Stimulated activated CD8-positive, alpha-beta memory T cell treated with anti-CD3 and anti-CD28 coated beads, Interleukin-7, amount 100 ng/mL, for 4 hours (primary cell): ENCODE measurements at places on chromosomes 2 and 18.

- no peak for DNase-seq
Measured at GRCh38 chr18:49869354-49869753, 56.0 kb upstream of the ACAA2 start.

DNA sequence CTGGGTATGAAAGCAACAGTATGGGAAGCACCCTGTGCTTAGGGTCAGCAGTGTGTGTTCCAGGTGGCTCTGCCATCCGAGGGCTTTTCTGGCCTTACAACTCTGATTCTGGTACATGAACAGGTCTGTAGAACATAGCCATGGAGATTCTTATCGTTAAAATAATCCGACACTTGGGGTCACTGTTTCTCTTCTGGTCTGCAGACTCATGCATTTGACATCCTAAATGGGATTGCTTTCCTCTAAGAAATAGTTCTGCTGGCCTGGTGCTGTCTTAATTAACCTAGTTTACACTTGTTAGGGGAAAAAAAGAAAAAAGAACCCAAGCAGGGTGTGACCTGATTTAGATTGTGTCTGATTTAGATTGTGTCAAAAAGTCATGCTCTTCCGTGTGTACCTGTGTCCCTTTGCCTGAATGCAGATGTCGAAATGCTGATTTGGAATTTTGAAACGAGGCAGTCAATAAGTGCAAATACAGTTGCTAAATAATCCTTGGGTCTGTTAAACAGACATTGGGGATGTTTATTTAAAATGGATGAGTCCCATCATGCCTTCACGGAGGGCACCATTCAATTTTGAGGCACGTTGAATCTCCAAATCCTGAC lies 59.6 kb downstream of the TRPM8 start:
- DNase-seq, result no peak

DNA sequence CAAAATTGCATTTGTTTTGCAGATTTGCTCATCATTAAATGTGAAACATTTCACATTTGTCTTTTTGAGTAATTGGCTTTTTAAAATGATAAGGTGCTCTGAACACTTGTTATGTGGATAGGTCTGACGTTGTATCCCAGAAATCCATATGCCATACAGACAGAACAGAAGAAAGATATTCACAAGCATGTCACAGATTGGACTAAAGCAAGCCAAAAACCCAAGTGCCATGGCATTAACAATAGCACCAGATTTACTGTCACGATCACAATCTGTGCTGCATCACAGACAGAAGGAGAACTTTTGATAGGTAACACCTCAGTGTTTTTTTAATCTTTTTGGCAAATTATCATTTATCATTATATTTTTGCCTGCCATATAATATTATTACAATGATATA lies 272.6 kb downstream of the ARHGAP15 start:
- no peak for DNase-seq

GRCh38 chr2:134917888-134918525 lies 615 bp upstream of the CCNT2 start:
- peak; percentile 81 for DNase-seq

DNA sequence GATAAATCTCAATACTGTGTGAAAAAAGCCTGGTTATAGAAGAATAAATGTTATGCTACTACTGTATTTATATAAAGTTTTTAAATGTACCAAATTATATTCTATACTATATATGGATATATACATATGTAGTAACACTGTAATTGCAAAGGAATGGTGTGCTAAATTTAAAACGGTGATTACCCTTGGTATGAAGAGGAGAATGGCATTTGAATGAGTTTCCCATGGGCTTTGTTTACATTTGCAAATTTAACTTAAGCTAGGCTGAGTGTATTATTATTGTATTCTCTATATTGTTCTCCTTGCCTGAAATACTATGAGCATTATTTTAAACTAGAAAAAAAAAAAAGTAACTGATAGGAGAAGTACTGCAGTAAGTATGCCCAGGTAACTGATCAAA lies 4.7 kb upstream of the SP3 start:
- DNase-seq, result no peak

DNA sequence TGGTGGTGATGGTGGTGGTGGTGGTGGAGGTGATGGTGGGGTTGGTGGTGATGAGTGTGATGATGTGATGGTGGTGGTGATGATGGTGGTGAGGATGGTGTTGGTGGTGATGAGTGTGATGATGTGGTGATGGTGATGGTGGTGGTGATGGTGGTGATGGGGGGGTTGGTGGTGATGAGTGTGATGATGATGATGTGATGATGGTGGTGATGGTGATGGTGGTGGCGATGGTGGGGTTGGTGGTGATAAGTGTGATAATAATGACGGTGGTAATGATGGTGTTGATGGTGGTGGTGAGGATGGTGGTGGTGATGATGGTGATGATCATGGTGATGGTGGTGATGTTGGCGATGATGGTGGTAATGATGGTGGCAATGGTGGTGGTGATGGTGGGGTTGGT lies 67.7 kb downstream of the RRM2 start:
- no peak for DNase-seq

DNA sequence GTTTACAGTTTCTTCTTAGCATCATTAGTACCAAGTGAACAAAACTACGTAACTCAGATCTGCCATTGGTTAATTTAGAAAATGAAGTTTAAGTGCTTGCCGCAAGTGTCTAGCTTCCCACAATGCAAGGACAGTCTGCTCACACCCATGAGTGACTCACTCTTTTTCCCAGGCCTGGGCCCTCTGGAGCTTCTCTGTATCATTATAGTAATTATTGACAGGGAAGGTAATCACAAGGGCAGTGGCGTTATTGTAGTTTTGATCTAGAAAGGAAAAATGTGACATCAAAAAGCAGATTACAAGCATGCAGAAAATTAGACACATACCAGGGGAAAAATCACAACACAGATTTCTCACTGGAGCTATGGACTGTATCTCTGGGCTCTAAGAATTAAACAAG lies 38.5 kb downstream of the NPC1 start:
- DNase-seq, result no peak

- no peak for DNase-seq
Measured at GRCh38 chr2:239797316-239797715, 227.8 kb downstream of the NDUFA10 start.

DNA sequence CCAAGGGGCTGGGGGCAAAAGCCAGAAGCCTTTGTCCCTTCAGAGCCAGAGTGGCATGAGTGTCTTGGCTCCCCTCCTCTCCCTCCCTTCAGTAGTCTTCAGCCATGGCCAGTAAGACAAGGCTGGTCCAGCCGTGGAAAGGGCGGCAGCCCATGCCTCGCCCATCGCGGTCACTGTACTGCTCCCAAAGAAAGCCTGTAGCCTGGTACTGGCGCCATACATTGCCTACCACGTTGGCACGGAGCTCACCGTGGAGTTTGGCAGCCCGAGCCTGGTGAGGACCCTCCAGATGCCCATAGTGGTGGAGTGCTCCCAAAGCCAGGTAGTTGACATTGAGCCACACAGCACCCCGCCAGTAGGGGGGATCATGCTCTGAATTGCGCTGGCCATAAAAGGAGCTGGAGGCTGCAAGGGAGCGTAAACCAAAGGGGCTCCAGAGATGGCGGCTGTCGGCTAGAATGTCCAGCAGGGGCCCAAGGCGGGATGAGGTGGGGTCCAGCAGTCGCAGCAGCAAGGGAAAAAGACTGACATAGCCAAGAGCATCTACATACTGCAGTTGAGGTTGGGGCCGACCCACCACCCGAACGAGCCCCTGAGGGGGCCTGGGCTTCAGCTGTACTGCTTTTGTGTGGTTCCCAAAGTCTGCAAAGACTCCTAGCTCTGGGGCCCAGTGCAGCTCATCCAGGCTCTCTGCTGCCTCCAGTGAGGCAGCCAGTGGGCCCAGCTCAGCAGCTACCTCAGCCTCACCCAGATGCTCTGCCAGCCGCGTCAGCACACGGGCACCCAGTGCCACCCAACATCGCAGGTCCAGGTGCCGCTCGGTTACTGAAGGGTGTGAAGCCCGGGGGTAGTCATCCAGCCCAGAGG lies 3.2 kb downstream of the WBP1 start:
- DNase-seq, result no peak

DNA sequence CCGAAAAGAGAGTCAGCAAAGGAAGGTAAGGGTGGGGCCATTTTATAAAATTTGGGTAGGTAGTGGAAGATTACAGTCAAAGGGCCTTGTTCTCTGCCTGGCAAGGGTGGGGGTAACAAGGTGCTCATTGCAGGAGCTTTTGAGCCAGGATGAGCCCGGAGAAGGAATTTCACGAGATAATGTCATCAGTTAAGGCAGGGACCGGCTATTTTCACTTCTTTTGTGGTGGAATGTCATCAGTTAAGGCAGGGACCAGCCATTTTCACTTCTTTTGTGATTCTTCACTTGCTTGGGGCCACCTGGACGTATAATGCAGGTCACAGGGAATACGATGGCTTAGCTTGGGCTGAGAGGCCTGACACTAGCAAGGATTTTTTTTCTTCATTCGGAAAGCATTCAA lies 58.1 kb downstream of the CYP1B1 start:
- no peak for DNase-seq

DNA sequence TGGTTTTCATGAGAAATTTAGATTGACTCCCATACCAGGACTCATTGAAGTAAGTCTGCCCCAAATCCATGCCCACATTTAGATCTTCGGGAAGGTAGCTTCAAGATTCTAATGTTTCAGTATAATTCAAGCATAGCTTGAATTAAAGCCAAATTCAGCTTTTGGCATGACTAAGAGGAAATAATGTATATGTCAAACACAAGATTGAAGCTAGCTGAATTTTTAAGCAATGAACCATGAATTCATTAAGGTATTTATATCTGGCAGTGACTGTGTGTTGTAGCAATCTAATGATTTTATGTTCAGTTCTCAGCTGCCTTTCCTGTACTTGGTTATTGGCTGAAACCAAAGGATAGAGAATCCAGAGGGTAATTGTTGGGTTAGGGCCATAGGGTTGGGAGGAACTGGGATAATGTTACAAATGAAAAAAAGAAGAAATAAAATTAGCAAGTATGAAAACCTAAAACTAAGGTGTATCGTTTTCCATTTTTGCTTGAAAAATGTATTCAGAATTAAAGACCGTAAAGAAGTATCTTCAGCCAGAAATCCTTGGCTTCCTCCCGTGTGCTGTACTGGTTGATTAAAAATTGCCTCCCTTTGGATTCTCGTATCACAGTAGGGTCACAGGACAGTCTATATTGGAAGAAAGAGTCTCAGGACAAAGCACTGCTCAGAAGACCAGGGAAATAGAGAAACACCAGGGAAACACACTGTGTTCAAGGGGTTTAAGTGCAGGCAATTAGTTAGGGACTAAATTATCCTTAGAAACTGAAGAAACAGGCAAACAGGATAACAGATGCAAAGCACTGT lies 119.0 kb upstream of the FN1 start:
- no peak for DNase-seq

DNA sequence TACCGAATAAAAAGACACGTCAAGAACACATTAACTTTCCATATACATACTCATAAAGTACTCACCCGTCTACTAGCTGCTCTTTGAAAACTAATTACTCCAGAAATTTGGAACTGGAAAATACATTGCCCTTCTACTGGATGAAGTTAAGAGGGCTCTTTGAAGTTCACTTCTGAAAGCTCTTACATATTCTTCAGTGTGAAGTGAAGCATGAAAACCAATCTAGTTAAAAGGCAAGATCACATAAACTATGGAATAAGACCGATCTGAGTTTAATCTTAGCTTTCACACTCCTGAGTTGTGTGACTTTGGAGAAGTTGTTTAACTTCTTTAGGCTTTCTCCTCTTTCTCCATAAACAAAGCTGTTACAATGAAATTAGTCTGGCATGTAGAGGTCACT lies 38.5 kb downstream of the REV1 start:
- DNase-seq, result no peak

GRCh38 chr2:144560251-144560650 lies 40.3 kb upstream of the ZEB2 start:
- no peak for DNase-seq

GRCh38 chr2:163173591-163173990 lies 335.0 kb upstream of the KCNH7 start:
- DNase-seq, result no peak

- DNase-seq, result no peak
Measured at GRCh38 chr2:200050921-200051610, 95.7 kb downstream of the MAIP1 start.

GRCh38 chr2:173999272-173999671 lies 34.1 kb upstream of the SP3 start:
- no peak for DNase-seq

DNA sequence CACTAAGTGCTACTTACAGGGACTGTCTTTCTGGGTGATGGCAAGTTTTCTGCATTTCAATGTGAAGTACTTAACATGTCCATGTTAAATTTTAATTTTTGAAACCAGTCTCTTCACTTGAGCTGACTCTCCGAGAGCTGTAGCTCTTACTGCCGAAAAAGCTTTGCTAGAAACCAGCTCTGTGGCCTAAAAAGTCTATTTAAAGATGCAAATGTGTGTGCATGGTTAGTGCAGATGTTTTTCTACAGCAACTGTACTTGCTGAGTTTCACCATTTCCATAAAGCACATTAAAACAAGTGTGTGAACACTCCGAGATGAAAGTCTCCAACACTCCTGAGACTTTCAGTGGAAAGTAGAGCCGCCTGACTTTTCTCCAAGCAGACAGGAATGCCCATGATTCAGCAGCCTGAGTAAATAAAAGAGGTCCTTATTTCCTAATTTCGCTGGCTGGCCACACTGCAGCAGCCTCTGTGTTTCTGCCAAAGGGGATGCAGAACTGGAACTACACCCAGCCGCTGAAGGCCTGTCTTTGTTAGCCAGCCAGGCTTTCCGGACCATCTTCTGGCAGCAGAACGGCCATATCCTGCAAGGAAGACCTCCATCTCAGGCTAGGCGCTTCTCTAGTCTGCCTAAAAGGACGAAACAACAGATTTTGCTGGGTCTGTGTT lies 121.2 kb downstream of the ZNF521 start:
- DNase-seq, result no peak

- no peak for DNase-seq
Measured at GRCh38 chr18:23668731-23669130, 6.0 kb upstream of the ANKRD29 start.

DNA sequence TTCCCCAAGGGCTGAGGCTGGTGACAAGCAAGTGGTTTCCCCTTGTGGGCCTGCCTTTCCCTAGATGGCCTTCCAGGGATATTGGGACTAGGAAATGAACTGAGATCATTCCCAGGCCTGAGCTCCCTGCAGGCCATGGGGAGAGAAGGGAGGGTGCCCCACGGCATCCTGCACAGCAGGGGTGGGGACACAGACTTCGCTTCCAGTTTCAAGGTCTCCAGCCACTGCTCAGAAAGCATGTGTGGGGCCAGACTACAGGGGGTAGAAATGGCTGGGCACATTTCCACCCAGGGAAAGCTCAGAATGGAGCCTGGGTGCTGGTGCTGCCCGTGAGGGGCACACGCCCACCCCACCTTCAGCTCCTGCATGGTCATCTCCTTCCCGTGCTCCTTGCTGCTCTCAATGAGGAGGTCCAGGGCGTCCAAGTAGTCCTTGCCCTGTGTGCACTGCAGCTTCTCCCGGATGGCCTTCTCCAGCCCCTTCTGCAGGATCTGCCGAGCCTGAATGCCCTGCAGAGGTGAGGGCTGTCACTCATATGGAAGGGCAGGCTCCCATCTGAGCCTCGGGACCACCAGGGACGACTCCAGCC lies 13.2 kb downstream of the CYP26B1 start:
- no peak for DNase-seq

GRCh38 chr18:32937066-32937465 lies 164.2 kb upstream of the KLHL14 start:
- DNase-seq, result no peak
